Brain pericyte (primary cell): ENCODE measurements at places on chromosomes 4 and X.

- no peak for DNase-seq
These were observed 95.9 kb downstream of the WDFY3 start for GRCh38 chr4:84870398-84871163.

DNA sequence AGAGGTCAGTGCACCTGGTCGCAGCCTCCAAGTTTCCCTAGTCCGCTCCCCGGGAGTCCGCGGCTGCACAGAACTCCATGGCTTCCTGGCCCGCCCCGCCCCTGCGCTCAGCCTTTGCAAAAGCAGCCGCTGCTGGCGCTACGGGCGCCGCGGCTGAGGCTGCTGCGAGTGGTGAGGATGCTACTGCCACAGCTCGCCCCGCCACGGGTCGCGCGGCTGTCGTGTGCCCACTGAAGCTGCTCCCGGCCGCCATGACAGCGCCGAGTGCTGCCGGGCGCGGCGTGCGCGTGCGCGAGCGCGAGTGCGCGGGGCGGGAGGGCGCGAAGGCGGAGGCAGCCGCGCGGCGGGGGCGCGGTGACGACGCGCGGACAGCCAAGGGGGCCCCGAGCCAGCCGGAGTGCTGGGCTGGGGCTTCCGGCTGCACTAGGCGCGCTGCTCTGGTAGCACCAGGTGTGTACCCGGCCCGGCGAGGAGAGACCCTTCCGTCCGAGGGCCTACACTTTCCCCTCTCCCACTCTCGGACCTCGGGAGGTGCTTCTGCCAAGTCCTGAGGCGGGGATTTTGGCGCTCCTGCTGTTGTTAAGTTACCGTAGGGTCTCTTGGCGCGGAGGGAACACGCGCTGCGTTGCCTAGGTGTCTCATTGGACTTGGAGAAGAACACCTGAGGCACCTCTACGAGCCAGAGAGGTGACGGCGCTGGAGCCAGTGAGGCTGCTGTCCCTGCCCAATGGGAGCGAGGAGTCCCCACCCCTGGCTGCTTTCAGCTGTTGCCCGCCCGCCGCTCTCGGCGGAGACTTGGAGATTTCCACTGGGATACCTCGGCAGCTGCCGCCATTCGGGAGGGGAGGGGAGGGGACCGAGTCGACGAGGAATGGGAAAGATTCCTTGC, 619 bp upstream of the LRBA start:
- no peak for DNase-seq

DNA sequence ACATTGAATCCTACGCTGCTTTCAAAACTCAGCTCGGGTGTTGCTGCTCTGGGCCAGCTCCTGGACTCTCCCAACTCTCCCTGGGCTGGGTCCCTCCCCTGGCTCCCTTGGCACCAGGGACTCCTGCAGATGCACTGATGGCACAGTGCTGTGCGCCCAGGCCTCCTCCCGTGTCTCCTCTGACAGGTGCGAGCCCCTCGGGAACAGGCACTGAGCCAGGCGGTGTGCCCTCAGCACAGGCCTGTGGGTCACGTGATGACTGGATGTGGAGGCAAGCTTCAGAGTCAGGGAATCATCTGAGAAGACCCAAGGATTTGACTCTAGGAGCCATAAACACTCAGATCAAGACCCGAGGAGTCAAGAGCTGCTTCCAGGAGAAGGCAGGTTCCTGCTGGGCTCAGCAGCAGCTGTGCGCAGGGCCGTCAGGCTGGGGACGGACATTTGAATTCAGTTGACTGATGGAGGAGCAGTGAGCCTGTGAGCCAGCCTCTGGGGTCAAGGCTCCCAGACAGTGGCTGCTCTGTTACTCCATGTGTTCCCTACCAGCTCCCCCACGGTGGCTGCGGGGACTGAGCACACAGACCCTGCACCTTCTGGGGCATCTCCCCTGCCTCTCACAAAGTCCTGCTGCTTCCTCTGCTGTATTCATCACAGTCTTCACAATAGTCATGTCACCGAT, 33.0 kb downstream of the NAT8L start:
- no peak for DNase-seq

DNA sequence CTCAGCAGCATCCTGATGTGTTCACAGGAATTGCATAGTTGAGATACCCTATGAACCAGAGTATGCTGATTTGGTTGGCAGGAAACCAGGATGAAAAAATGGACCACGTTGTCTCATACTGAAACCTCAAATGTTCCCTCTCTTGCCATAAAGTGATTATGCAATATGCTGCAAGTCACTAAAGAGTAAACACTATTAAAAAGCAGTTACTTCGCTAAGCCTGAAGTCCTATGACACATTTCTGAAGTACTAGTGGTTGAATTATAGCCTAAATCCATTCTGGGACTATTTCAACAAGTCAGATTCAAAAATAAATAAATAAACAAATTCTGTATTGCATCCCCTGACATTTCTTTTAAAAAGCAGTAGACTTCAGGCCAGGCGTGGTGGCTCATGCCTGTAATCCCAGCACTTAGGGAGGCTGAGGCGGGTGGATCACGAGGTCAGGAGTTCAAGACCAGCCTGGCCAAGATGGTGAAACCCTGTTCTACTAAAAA, 106.0 kb upstream of the NAP1L5 start:
- DNase-seq: no peak

- DNase-seq: no peak
These were observed 67.8 kb downstream of the ZNF674 start for GRCh38 chrX:46477435-46477834.

DNA sequence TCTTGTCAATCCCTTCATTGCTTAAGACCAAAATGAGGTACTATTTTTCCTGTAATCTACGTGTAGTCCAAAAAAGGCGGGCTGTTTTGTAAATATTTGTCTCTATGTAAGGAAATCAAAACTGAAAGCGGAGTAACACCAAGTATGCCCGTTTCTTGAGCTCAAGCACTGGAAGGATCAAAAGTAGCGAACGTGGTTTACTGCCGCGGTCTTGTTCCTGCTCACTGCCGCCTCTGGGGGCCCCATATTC, 71.5 kb downstream of the AFF1 start:
- DNase-seq: no peak

- DNase-seq: no peak
These were observed 1005.8 kb downstream of the PCDH18 start for GRCh38 chr4:136526517-136526916.

GRCh38 chr4:63492515-63492914, 916.7 kb downstream of the TECRL start:
- DNase-seq: no peak

DNA sequence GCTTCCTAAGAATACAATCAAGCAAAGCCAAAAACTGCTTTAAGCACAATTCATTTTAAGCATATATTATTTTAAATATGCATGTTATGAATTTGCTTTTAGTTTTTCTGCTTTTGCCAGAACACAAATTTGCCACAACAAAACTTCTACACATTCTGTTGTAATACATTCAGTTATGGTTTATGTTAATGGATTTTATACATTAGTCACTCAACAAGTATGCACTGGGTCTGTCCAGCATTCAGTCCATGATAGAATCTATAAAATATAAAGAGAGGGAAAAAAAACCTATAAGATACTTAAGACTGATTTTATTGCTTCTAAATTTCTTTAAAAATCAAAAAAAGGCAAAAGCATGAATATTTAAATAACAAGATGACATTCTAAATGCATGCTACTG, 22.2 kb downstream of the IQCM start:
- DNase-seq: no peak

DNA sequence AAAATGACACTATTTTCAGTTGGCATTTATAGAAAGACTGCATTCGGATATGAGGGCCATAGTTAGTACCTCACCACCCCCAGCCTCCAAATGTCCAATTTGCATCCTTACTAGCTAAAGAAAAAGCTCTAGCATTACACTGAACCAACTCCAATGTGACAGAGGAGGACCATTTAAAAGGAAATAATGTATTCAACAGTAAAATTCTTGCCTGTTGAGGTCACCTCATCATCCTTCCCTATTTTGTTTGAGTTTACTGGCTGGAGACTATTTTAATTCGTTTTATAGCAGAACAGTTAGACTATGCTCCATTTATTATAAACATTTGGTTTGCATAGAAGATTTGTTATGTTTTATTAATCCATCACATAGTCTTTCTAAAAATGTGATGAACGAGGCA, 88.2 kb upstream of the PPARGC1A start:
- DNase-seq: no peak

- DNase-seq: no peak
These were observed 62.7 kb downstream of the ANTXR2 start for GRCh38 chr4:80010316-80010715.

DNA sequence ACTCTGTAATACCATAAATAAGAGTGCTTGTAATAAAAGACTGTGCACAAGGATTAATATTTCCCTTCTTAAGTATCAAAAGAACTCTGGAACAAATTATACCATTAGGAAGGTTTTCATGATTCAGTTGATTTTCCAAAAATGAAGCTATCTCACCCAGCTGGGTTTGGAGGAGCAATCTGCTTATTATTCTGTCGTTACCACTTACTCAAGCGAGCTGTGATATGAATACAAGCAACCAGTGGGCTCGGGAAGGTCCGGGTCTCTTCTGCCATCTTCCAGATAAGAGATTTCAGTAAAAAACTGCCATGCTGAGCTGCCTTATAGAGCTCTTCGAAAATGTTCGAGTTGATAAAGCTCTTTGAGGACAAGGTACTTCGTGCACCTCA, 15.3 kb downstream of the SMIM20 start:
- DNase-seq: no peak

- DNase-seq: no peak
These were observed 160.5 kb upstream of the NDST3 start for GRCh38 chr4:117873779-117874178.
